ENCODE measurements at places on chromosomes 12 and 14.

DNA sequence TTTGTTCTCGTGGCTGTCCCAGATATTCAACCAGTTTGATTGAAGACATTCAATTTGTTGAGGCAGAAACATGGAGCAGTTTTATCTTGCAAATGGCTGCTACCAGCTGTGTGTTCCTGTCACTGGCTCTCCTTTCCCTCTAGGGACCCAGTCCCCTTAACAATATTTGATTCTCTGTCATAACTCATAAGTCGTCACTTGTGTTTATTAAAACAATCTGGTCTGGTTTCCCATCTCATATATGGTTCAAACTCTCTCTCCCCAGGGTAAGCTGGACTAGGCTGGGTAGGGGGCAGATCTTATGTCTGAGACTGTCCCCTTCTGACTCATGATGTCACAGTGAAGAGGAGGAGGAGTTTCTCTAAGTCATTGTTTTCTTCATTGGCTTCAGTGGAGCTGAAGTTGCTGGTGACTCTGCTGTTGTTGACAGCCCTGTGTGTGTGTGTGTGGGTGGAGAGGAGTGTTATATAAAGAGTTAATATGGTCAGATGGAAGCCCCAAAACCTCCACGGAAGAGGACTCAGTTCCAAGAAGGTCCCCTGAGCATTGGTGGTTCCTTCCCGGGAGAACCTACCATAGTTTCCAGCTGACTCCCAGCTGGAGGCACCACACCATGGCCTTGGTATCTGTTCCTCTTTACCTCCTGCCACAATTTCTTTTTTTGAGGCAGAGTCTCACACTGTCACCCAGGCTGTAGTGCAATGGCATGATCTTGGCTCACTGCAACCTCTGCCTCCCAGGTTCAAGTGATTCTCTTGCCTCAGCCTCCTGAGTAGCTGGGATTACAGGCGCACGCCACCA is 16.1 kb upstream of the GNG2 start:
- no peak for DNase-seq

- DNase-seq = no peak
These were observed 7.3 kb downstream of the KRT79 start for GRCh38 chr12:52826611-52827498.

DNA sequence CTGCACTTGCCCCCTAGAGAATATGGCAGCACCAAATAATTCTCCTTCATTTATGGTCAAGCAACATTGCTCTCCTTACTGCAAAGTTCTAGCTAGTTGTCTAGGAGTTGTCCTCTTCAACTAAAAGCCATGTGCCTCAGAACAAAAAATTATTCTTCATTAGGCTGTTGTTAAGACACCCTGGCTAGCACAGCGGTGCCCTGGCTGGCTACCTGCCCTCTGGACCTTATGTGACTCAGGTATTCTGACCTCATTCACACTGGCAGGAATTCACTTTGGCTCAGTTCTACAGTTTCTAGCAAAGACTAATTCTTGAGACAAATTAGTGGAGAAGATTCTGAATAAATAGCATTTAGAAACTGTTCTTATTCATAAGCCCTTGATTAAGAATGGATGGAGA is 224.4 kb upstream of the KRR1 start:
- DNase-seq = no peak

- no peak for DNase-seq
These were observed 3.5 kb upstream of the HCFC2 start for GRCh38 chr12:104060791-104061190.

DNA sequence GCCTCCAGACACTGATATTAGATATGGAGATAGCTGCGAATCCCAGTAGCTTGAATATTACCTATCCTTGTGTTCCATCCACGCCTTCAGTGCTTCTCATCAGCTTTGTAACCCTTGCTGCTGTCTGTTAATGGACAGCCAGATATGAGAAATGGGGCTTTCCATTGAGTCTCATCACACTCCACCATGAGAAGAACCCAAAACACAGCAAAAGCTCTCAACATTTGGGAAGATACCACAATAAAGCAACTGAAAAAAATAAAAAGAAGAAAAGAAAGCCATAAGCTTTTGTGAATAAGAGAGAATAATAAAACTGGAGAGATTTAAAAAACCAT is 225.4 kb downstream of the GALC start:
- no peak for DNase-seq

GRCh38 chr14:20179880-20180279 is 10.8 kb upstream of the OR11G2 start:
- DNase-seq = no peak

DNA sequence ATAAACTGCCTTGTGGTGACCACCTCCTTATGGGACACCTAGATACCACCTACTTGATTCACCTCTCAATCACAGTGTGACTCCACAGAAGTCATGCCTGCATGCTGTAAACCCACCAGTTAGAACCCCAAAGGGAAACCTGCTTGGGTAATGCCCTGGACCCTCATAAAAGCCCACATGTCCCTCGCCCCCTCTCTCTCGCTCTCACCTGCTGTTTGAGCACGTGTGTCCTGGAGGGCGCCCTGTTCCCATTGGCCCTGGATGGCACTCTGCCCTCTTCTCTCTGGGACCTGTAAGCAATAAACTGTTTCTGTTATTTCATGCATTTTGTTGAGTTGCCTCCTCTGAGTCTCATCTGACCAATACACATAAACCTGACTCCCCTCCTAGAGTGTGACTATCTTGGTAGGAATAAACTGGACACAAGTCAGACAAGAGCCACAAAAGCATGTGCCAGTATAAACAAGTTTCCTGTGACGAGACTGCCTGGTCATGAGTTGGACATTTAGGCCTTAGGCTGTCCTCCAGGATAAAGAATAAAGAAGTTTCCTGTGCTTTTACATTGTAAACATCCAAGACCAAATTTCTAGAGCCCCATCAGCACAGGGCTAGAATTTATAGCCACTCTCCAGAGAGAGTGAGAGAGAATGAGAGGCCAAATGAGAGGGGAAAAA is 8.6 kb downstream of the IFI27L2 start:
- DNase-seq = no peak

- DNase-seq = no peak
These were observed 218.3 kb upstream of the CNTN1 start for GRCh38 chr12:40473962-40474361.

- DNase-seq = no peak
These were observed 177.3 kb upstream of the PLXNC1 start for GRCh38 chr12:93970900-93971688.

GRCh38 chr14:66315548-66315947 is 170.6 kb upstream of the CCDC196 start:
- DNase-seq = no peak

- no peak for DNase-seq
These were observed 238.0 kb upstream of the SLC16A7 start for GRCh38 chr12:59357811-59358210.

DNA sequence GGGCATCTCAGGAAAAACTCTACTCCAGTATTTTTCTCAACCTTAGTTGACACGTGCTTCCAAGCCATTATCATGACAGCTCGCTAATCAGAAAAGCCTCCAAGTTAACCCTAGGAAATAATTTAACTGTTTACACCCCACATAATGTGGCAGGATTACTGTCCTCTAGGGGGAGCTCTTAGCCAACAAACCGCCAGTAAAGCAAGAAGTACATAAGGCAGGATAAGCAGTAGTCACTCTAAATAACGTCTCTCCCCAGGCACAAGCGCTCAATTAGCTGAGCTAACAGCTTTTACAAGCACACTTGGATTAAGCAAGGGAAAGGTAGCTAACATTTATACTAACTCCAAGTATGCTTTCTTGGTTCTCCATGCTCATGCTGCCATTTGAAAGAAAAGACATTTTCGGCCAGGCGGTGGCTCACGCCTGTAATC is 22.8 kb downstream of the APOBEC1 start:
- DNase-seq = no peak

DNA sequence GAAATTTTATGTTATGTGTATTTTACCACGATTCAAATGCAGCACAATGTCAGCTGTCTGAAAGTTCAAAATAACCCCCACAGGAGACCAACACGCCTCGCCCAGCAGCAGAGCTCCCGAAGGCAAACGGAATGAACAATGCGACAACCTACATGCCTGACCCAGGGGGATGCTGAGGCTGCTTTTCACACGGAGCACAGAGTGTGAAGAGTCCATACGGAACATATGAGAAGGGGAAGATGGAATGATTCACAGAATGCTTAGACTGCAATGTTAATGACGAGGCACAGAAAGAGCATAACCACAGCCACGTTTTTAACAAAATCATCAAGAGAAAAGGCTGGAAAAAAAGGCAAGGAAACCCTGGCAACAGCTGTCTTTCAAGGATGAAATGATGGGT is 22.6 kb downstream of the ZFYVE21 start:
- DNase-seq = no peak

- no peak for DNase-seq
These were observed 40.6 kb upstream of the GLIPR1 start for GRCh38 chr12:75439930-75440329.

DNA sequence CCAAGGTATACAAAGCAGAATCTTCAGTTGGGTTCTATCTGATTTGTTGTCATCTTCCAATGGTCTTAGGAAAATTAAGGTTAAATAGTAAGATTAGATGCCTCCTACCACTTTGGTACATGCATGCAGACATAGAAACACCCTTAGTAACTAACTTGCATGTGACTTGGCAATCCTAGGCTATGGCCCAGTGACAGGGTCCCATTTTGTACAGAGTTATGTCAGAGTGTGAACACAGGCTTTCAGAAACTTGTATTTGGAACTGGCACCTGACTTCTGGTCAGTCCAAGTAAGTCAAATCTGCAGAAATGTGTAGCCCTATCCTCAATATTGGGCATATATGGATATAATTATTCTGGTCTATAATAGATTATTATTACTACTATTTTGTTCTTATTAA is 53.1 kb downstream of the DAD1 start:
- DNase-seq = no peak

All from stimulated activated CD4-positive, alpha-beta T cell treated with anti-CD3 and anti-CD28 coated beads, Interleukin-1b, Interleukin-23, amount 100 ng/mL, for 4 hours (primary cell).